ENCODE measurements at places on chromosomes 3 and 15.

DNA sequence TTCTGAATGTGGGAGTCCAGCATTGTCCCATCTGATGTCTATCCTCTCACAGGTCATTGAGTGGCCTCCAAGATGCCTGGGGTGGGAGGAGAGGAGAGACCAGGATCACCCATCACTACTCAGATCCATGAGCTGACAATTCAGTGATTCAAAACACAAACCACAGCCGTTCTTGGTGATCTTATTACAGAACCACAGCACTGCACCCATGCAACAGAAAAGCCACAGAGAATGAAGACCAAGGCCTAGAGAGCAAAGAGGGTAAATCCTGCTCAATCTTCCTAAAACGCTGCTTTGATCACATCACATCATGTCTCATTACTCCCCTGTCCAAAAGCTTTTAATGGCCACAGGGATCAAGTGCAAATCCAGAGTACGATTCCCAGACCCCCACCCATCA, 23.5 kb downstream of the ANP32A start:
- no peak for DNase-seq

- no peak for DNase-seq
These were observed 3.6 kb upstream of the GK5 start for GRCh38 chr3:142228964-142229363.

- DNase-seq: no peak
These were observed 11.6 kb upstream of the CLDN18 start for GRCh38 chr3:137998121-137999042.

DNA sequence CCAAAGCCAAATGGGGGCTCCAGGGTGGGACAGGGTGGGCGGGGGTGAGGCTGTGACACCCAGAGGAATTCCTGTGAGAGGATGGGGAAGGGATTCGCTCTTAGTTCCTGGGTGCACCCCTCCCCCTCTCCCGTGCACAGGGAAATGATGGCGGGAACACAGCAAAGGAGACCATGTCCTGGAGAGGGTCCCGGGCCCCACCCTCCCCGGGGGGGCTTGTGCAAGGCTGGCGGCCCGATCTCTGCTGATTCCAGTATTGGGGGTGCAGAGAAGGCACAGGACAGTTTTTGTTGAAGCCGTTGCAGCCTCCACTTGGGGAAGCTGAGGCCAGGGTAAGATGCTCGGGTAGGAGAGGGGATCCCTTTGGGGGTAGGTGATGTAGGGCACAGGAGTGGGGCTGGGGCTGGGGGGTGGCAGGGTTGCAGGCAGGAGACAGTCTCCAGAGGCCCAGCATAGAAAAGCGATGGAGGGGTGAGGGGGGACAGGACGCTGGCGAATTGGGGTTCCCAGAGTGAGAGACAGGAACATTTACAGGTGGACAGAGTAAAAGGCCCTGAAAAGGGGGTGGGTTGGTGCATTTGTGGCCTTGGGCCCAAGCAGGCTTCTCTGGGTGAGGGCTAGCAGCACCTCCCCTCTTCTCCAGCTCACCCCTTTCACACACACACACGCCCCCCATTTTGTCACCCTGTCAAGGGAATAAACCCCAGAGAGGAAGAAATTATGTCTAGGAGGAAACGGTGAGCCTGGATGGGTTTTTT, 38.5 kb downstream of the HMCES start:
- DNase-seq: peak; percentile 38

- no peak for DNase-seq
These were observed 447.7 kb upstream of the WNT5A start for GRCh38 chr3:55934771-55935170.

- peak; percentile 79 for DNase-seq
These were observed 19.0 kb downstream of the PDHB start for GRCh38 chr3:58414538-58415197.

- no peak for DNase-seq
These were observed 168.1 kb upstream of the SATB1 start for GRCh38 chr3:18593231-18593630.

DNA sequence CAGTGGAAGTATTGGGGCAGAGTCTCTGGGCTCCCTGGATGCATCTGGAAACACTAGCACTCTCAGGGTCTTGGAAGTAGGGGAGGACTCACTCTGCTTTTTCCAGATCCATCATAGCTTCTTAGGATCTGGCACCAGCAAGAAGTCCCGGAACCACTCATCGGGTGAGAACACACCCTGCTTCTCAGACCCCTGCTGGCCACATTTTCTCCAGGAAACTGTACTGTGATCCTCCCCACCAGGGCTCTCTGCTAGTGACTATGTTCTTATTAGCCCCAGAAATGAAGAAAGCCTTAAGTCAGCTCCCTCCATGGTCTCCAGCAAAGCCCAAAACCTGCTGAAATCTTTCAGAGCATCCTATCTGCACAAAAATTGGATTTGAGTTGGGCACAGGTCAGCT, 197.3 kb upstream of the GADL1 start:
- no peak for DNase-seq

- no peak for DNase-seq
These were observed 13.4 kb upstream of the SATB1 start for GRCh38 chr3:18438586-18438985.

DNA sequence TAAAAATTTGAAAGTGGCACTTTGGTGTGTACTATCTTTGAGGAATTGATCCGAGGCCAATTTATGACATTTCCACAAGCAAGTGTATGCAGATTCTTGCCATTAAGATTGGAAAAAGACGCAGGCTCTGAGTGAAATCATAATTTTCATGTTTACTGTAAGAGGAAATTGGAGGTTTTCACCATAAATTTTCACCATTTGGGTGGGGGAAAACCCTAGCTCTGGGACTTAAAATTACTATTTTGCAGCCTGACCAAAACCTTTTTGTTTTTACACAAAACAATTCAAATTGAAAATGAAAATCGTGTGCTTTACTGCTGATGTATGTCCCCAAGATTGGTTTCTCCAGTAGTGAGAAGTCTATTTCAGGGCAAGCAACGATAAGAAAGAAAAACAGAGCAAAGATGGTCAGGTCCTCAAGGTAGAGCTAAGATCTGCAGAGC, 282.6 kb downstream of the FOXP1 start:
- DNase-seq: no peak

- DNase-seq: no peak
These were observed 4.6 kb upstream of the AMOTL2 start for GRCh38 chr3:134378818-134379217.

DNA sequence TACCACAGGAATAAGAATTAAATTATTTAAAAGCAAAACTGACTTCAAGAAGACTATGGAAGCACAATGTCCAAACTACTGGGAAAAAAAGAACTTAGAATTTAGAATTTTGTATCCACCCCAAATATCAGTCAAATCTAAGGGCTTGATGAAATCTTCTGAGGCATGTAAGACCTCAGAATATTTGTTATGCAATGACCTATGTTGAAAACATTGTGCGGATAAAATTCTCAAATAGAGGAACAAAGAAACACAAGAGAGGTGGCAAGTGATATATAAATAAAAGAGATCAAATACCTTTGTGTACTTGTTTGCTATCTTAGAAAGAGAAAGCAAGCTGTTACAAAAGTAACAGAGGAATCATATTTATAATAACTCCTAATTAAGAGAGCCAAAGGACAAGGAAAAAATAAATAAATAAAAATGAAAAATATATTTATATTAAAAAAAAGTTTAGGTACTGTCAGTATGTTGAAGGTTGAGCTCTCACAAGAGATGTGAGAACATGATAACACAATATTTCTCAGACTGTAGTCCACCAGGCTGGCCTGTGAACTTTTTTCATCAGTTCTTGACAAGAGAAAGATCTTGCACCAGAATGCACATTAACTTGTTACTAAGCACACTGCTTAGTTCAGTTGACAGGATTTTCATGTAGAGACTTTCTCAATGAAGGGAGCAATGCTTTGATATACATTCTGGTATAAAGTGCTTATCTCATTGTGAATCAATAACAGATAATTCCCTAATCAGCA, 50.0 kb downstream of the CPA3 start:
- no peak for DNase-seq

DNA sequence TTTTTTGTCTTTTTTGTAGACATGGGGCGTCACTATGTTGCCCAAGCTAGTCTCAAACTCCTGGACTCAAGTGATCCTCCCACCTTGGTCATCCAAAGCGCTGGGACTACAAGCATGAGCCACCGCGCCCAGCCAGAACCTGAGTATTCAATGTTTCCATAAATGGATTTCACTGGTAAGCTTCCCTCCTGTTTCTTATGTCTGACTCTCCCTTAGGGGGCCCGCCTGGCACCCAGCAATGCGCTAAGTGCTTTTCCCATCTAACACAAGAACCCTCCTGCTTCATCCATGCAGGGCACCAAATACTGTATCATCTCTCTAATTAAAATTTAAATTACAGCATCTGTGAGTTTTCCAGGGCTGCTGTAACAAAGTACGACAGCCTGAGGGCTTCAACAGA, 44.9 kb downstream of the KLF15 start:
- DNase-seq: no peak

GRCh38 chr3:55746808-55747413, 259.8 kb upstream of the WNT5A start:
- DNase-seq: no peak

DNA sequence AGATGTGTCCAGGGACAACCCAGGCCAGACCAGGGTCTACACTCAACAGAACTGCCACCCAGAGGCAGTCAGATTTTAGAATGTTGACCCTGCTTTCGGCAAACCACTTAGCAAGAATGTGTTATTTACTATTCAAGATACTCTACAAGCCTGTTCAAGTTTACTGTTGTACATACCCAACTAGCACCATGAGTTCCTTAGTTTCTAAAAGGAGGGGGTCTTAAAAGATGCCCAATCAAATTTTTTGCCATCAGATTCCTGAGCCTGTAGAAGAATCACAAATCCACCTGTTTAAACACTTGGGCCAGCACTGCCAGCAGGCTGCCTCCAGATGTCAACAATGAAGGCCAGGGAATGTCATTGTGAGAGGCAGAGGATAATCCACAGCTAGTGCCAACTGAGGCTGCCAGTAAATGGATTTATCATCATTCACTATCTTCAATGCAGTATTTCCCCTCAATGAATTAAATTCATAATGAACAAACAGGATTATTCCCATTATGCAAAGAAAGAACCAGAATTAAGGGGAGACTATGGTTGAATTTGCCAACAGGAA, 43.5 kb upstream of the SNRPA1 start:
- no peak for DNase-seq

DNA sequence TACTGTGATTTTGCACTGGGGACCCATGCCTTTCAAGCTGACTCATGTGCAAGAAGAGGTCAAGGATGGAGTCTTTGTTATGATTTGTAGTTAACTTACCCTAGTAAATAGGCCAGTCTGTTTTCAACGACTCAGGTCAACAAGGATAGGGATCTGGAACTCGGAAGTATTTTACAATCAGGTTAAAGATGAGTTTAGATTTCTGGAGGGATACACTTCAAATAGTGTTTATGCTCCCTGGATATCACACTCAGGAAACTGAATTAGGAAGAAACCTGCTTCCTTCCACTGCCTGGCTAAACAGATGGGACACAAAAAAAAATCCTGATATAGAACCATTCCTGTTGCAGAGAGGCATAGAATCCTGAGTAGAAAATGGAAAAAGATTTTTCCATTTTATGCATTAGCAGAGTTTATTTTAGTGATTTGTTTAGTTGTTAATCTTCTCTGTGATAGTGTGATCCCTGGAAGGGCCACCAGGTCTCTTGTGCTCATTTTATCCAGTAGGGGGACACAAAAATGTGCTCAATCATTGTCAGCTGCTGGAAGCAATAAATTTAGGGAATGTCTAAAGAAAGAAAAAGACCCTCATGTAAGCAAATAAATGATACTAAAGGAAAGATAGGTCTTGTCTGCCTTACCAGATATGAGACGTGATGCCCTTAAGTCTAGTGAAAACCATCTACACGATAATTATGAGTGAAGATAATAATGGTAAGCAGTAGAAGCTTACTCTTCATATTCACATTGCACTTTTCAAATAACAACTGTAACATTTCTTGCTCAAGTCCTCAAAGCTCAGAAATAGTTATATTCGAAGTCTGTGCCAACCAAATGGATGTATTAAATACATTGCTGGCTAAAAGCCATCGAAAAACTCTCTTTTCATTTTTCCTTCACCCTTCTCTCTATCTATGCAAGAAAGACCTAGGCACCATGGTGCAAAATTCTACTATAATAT, 452.1 kb upstream of the KCNMB2 start:
- peak; percentile 63 for DNase-seq

GRCh38 chr3:175003590-175003989, 144.5 kb downstream of the NAALADL2 start:
- DNase-seq: no peak

GRCh38 chr3:5138214-5138981, 16.3 kb downstream of the ARL8B start:
- no peak for DNase-seq

DNA sequence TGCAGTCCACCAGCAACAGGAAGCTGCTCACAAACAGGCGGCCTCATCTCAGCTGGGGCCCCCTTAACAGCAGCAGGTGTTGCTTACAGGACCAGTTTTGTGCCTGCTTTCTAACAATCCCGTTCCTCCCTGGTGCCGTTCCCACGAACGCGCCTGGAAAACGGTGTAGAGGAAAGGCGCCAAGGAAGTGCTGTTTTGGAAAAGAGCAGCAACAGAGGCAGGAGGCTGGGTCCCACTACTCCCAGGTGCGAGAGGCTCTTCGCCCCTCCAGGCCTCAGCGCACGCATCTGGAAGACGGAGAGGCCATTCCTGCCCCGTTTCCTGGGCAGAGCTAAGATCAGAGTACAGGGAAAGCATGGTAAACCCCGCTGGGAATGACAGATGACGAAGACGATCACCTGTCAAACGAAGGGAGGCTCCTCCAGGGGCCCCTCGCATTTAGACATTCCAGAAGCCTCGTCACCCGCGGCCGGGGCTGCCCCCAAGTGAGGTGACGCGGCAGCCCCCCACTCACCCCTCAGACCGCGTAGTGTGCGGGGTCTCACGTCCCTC, 603 bp downstream of the SCAPER start:
- DNase-seq: no peak

- DNase-seq: no peak
These were observed 23.7 kb downstream of the PXYLP1 start for GRCh38 chr3:141255137-141255845.

GRCh38 chr15:40867199-40867598, 6.8 kb downstream of the RHOV start:
- DNase-seq: no peak

DNA sequence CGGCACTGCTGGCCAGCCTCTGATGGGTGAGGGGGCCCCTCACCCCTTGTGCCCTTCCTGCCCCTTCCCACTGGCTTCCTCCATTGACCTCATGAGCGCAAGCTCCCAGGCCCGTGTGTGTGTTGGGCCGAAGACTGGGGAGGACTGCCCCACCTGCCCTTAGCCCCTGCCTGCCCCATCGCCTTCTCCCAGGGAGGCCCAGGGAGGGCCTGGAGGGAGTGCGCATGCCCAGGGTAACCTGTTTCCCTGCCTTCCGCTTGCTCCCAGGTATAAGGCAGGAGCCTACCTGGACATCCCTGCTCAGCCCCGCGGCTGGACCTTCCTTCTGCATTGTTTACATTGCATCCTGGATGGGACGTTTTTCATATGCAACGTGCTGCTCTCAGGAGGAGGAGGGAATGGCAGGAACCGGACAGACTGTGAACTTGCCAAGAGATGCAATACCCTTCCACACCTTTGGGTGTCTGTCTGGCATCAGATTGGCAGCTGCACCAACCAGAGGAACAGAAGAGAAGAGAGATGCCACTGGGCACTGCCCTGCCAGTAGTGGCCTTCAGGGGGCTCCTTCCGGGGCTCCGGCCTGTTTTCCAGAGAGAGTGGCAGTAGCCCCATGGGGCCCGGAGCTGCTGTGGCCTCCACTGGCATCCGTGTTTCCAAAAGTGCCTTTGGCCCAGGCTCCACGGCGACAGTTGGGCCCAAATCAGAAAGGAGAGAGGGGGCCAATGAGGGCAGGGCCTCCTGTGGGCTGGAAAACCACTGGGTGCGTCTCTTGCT, 8.8 kb downstream of the DLL4 start:
- DNase-seq: peak; percentile 72

GRCh38 chr3:143567823-143568222, 280.4 kb downstream of the SLC9A9 start:
- DNase-seq: no peak
